ENCODE measurements at places on chromosomes 13 and 19. TPM values are rescaled to one million over a fixed set of nuclear protein-coding genes. Genes with fewer than 3 reads are reported as not detected.
A peak's percentile ranks its signal among the peaks of the same experiment; 100 is the strongest.

DNA sequence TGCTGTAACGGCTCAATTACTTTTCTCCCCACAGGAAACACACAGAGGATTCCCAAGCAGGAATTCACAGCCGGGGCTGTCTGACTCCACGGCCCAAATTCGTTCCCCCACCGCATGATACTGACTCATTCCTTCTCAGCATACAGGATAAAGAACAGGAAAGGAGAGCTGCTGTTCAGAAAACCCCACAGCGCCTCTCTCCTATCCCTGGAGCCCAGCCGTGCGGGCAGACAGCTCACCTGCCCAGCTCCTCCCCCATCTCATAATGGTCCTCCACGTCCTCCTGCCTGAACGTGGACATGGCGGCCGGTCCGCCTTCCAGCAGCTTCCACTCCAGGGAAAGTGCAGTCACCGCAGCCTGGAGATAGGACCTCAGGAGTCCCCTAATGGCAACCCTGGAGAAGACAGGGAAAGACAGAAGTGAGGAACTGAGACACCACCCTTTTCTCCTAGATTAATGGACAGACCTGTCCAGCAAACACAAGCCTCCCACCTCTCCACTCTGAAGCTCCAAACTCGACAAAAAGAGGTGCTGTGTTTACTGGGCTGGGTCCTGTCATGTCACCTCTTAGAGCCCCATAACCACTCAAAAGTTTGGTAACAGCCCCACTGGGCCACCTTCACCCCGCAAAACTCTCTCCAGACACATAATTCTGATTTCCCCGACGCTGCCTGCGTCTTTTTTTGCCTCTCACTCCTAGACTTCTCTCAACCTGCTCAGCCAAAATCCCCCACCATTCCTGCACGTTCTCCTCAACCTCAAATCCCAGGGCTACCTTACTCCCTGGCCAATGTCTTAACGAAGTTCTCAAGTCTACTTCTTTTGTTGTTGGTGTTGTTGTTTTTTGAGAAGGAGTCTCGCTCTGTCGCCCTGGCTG lies 1.2 kb downstream of the DAPK3 start:
- DNase-seq = peak; percentile 53

GRCh38 chr13:24168979-24169378 lies 8.5 kb downstream of the SPATA13 start:
- DNase-seq = no peak

DNA sequence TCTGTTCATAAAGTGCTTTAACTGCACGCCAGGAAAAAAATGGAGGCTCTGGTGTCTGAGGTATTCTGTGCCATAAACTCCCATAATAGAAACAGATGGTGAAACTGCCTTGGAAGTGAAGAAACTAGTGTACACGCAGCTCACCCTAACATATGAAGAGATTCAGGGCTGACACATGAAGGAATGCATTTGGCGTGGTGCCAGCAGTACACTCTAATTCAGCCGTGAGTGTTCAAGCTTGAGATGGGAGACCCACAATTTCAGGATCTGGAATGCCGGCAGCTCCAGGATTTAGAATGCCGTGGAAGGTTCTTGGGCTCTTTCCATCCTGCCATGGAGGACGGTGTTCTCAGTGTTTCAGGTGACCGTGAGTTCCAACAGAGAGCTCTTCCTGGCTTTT lies 478.4 kb downstream of the TSHZ3 start:
- peak; percentile 62 for DNase-seq

- DNase-seq = no peak
These were observed 49.3 kb downstream of the ENOX1 start for GRCh38 chr13:43737392-43737923.

GRCh38 chr19:14248578-14249011 lies 42.6 kb upstream of the ADGRL1 start:
- peak; percentile 94 for DNase-seq

- peak; percentile 1 for DNase-seq
These were observed 116.6 kb downstream of the CDK8 start for GRCh38 chr13:26370553-26370952.

- DNase-seq = peak; percentile 83
These were observed 32.2 kb downstream of the TMEM161A start for GRCh38 chr19:19106056-19106551.

DNA sequence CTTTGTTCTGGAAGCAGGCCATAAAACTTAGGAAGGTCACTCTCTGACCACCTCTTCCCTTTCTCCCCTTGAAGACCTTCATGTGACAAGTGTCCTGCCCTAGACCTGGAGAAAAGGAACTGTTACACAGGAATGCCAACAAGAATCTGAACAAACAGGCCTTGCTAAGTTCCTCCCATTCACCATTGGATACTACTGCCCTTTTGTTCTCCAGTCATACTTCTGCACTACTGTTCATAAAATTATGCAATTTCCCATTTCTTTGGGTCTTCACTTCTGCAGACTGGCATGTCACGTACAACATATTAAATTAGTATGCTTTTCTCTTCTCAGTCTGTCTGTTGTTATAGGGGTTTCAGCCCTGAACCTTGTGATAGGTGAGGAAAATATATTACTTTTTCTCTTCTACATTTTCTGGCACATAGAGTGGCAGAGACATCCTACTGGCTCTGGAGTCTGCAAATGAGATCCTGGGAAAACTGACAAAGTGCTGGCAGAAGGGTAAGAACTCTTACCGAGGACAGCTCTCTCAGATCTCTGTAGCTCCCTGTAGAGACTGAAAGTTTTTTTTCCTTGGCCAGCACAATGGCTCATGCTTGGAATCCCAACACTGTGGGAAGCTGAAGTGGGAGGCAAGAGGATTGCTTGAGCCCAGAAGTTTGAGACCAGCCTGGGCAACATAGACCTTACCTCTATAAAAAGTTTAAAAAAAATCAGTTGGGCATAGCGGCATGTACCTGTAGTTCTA lies 87.6 kb upstream of the SPRY2 start:
- no peak for DNase-seq

- DNase-seq = no peak
These were observed 14.8 kb upstream of the DNAJC15 start for GRCh38 chr13:43008596-43008995.

DNA sequence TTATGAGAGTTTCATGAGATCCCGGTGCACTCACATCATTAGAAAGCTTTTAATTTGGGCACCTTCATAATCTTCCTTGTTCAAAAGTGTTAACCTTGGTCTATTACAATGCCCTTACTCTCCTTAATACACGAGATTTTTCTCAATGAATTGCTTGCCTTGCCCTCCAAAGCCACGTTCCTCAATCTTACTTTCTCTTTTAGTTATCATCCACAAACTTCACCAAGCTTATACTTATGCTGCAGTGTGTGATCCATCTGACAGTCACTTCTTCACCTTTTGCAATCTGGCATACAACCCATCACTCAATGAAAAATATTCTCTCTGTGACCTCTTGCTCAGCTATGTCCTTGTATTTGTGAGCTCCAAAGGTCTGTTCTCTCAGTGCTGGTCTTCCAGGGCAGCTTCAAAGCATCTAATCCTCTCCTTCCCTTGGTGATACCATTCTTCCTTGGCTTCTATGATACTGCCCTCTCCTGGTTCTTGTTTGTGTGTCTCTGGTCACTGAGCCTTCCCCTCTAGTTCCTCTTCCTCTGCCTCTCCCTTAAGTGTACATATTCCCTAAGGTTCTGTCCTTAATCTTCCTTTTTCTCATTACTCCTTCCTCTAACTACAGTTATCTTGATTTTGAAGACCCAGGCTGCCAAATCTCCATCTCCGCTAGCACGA lies 202.2 kb upstream of the STARD13 start:
- DNase-seq = no peak

- no peak for DNase-seq
These were observed 3.4 kb downstream of the TMPRSS9 start for GRCh38 chr19:2363419-2363818.

GRCh38 chr13:60398907-60399589 lies 2.0 kb downstream of the TDRD3 start:
- peak; percentile 66 for DNase-seq

- DNase-seq = no peak
These were observed 324.1 kb upstream of the PCDH9 start for GRCh38 chr13:67554286-67554685.

DNA sequence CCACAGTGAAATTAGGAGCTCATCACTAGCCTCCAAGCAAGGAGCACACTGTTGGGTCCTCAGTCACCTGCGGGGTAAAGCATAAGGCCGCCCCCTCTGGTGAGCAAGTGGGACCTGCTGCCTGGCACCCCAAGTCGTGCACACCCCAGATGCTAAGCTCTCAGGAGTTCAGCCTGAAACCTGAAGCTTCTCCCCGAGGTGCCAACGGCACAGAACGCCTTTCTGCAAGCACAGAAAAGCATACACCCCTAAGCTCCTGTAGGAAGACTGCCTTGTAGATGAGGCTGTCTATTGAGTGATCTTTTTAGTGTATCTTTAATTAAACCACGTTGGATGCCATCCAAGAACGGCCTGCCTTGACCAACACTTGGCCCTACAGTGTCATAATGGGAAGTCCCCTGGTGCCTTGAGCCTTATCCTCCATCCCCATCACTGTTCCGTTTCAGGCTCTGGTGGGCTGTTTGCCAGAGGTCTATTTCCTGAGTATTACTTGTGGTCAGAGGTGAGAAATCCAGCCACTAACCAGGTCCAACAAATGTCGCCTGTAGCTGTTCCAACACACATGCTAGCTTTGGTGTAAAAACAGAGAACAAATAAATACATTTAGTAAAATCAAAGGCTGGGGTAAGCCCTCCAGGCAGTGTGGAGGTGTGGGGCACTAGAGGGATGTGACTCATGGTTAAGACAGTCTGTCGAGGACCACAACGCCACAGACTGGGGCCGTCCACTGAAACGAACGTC lies 44.8 kb downstream of the C13orf42 start:
- no peak for DNase-seq

PRMT1 gene
- total RNA-seq = 137 TPM

CBLC gene
- total RNA-seq = 4.1 TPM

NLRP7 gene
- total RNA-seq = 0.24 TPM

PBX4 gene
- 10.8 TPM for total RNA-seq
